ENCODE measurements at places on chromosomes 12 and 14. TPM values are rescaled to one million over a fixed set of nuclear protein-coding genes. Genes with fewer than 3 reads are reported as not detected.

- no peak for DNase-seq
Observed at GRCh38 chr12:129089576-129089975, 236.3 kb downstream of the GLT1D1 start.

DNA sequence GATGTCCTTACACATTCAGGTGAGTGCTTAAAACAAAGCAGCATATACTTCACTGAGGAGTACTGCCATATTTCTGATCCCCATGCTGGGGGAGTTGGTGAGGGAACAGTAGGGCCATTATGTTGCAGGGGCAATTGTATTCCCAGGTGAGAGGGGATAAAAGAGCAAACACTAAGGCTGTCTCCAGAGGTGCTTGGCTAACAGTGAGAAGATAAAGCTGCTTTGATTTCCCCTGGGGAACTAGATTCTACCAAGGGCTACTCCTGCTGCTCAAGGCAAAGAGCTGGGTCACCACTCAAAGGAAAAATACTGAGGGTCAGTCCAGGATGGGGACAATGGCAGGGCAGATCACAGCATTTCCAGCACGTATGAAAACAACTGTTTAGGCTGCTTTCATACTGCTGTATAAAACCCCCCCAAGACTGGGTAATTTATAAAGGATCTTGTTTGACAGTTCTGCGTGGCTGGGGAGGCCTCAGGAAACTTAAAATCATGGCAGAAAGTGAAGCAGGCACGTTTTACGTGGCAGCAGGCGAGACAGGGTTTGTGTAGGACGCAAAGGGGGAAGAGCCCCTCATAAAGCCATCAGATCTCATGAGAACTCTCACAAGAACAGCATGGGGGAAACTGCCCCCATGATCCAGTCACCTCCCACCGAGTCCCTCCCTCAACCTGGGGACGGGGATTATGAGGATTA is 47.8 kb upstream of the OR5AU1 start:
- DNase-seq, result no peak

- DNase-seq, result no peak
Observed at GRCh38 chr14:60329274-60329673, 80.3 kb downstream of the PPM1A start.

GPHB5 gene
- total RNA-seq, result not detected

IL22 gene
- total RNA-seq, result not detected

Measured in H9 (cell line).